ENCODE measurements at places on chromosomes 6 and 20.

DNA sequence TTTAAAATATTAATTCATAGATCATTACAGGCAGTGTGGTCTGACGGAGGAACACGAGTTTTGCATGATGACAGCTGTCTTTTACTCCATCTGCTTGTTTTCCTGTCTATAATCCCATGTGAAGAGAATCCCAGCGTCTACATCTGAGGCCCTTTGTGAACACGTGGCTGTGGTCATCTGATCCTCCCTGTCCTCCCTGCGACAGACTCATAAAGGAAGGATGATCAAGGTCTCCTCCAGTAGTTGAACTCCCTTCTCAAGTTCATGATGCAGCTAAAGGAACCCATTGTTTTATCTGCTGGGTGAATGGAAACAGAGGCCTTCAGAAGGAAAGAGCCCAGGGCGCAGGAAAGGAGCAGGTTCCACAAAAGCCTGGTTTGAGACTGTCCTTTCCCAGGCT lies 435.8 kb upstream of the JARID2 start:
- no peak for DNase-seq

- no peak for DNase-seq
Observed at GRCh38 chr6:39681674-39682121, 43.5 kb downstream of the KIF6 start.

DNA sequence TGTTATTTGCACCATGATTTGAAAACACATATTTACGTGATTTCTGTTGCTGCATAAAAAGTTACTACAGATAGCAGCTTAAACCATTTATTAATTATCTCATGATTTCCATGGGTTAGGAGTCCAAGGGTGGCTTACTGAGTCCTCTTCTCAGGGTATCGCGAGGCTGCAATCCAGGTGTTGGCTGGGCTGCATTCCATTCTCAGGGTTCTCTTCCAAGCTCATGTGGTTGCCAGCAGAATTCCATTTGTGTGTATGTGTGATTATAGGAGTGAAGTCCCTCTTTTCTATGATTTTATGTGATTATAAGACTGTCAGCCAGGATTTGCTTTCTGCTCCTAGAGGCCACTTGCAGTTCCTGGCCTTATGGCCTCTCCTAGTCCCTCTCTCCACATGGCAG lies 135.1 kb downstream of the FAM83B start:
- no peak for DNase-seq

- DNase-seq: no peak
Observed at GRCh38 chr20:45919542-45920399, 7.8 kb upstream of the PLTP start.

DNA sequence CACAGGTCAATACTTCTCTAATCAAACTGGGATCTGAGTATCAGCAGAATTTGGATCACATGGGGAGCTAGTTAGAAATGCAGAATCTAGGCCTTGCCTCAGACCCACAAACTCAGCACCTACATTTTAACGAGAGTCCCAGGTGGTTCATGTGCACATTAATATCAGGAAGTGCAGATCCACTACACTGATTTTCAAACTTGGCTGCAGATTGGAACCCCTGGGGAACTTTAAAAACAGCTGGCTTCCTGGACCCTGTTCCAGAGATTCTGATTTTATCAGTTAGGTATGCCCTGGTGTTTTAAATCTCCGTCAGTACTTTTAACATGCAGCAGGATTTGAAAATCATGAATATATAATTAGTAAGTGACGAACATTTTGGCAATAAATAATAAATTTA lies 1.9 kb upstream of the CST8 start:
- no peak for DNase-seq

- DNase-seq: no peak
Observed at GRCh38 chr6:127458222-127458621, 967 bp downstream of the KIAA0408 start.

DNA sequence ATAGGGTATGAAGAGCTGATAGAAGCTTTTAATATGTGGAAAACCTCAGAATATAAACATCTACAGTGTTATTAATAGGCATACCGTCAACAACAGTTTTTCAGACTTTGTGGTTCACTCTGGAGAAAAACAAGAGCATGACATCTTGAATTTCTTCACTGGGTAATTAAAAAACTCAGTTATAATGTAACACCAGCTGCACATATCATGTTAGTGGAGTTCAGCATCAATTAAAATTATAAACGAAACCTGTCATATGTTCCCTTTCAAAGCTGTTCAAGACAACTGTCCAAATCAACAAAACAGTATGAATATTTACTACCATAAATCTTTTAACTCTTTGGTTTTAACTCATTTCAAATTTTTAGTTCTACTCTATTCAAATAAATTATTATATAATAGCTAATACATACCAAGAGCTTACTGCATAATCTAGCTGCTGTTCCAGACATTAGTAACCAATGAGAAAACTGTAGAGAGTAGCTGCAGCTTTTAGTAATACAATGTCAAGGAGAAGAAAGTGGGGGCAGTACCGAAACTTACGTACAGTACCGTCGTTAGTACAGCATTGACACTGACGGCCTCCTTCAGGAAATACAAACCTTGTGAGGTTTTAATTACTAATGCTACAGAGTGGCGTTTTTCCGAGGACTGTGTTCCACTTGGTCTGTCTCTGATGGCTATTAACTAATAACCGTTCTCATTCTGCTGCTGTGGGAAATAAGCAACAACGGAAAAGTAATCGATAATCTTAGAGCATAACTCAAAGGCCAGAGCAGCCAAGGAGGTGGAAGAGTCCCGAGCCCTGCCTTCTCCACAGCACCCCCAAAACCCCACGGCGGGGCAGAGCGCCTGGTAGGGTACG lies 532 bp upstream of the PM20D2 start:
- peak; percentile 19 for DNase-seq

DNA sequence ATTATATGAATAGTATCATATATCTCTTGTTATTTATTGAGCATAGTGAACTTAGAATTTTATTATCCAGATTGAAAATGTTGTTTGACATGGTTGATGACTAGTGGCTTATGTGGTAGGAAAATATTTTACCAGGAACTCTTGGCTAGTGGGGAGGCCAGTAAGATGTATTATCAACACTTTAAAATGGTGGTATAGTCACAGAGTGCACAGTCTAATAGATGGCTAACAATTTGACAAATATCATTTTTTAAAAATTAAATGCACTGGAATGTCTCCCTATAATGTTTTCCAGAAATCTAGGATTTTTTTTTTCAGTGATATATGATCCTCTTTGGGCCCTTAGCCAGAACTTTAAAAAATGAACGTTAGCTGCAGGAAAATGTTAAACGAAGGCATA lies 26.9 kb upstream of the EYA4 start:
- no peak for DNase-seq

GRCh38 chr6:1903780-1904465 lies 294.2 kb downstream of the FOXC1 start:
- DNase-seq: no peak

- no peak for DNase-seq
Observed at GRCh38 chr6:90397047-90397446, 100.4 kb upstream of the BACH2 start.

DNA sequence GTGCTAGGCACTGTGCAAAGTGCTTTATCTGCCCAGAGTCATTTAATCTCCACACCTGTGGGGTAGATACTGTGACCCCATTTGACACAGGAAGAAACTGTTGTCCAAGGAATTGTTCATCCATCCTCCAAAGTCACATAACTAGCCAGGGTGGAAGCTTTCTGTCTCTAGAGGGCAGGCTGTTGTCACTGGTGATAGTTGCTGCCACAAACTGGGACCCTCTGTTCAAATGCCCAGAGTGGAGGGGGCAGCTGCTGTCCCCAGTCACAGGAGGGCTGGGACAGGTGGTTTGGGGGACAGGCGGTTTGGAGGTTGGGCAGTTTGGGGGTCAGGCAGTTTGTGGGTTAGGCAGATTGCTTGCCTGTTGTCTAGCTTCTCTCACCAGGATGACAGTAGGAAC lies 16.1 kb upstream of the TMEM242 start:
- no peak for DNase-seq

DNA sequence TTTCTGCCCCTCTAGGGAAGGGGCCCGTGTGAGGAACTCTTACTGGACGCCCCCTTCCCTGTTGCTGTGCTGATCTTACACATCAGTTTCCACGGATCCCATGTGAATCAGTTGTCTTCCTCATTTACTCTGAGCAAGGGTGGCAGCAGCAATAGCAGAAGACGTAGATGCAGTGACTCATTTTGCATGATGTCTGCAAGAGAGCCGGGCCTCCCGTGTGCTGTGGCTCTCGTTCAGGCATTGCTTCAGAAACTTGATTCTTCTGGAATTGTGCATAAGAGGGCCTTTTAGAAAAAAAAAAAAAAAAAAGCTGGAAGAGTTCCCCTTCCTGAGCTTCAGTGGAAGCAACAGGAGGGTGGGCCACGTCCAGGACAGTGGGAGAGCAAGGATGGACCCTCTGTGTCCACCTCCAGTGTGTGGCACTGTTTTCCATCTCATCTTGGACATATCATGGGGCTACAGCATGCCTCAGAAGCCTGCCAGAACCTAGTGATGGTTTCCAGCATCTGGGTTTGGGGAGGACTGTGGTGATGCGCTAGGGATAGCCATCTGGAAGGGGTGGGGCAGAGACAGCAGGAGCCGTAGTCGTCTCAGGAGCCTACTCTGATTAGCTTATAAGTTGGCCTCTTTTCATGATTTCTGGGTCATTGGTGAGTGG lies 62.1 kb downstream of the FOXO3 start:
- DNase-seq: no peak

GRCh38 chr20:62792182-62792939 lies 3.9 kb upstream of the MRGBP start:
- DNase-seq: no peak

DNA sequence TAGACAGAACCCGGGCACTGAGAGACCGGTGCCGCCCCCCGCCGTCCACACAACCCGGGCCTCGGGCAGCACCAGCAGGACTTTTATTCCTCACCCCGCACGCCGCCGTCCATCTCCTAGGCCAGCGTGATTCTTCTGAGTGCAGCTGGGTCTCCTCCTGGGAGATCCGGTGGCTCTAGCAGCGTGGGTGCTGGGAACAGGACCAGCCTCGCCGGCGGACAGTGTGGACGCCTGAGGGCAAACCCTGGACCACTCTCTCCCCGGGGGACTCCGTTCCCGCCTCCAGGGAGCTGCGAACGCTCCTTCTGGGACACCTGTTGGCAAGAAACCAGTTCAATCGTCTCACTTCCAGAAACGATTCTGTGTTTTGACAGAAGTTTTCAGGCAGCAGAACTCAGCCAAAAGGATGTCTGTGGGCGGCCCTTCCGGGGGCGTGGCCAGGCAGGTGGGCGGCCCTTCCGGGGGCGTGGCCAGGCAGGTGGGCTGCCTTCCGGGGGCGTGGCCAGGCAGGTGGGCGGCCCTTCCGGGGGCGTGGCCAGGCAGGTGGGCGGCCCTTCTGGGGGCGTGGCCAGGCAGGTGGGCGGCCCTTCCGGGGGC lies 130.7 kb downstream of the DLL1 start:
- peak; percentile 35 for DNase-seq

DNA sequence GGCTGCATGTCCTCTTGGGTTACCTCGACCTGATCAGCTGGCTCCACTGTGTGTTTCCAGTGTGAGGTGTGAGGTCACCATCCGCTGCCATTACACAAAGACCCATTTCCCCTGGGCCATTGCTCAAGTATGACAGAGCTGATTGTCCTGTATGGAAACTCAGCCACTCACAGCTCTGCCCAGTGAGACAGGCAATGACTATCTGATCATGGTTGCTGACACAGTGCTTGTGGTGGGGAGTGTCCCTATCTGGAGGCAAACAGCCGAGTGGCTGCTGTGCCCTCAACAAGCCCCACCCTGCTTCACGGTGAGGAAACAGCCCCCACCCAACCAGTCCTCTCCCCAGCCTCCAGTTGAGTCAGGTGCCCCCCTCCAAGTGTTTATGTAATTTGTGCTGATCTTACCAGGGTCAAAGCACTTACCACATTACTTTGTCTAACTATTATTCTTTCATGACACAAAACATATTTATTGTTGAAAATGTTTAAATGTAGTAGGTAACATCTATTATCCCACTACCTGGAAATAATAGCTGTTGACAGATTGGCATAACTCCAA lies 11.7 kb upstream of the MAPK13 start:
- peak; percentile 77 for DNase-seq

DNA sequence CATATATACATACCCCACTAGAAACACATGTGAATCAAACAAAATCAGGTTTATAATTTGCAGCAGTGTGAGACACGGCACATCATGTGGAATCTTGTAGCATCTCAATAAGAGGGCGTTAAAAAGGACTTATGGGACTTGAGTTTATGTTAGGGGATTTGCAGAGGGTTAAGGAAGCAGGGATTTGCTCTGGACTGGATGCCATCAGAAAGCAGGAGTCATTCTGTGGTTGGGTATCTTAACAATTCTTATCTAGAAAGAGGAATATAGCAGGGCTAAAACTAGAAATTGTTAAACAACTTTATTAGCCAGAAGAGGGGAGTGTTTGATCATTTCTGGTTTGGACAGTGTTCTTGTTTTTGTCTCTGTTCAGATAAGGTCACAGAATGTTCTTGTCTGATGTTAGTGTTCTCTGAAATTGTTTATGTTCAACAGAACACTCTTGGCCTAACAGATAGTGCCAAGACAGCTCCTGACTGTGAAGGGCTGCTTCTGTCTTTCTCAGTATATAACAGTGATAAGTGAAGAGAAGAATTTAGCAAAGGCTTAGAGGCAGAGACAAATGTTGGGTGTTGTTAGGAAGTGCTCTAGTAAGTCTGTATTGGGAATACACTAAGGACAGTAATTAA lies 39.2 kb downstream of the LIN28B start:
- no peak for DNase-seq

Measured in stimulated activated CD4-positive, alpha-beta T cell treated with anti-CD3 and anti-CD28 coated beads, Interleukin-1b, Interleukin-23, amount 100 ng/mL, for 48 hours (primary cell).